ENCODE measurements at places on chromosomes 4 and X. TPM values are rescaled to one million over a fixed set of nuclear protein-coding genes. Genes with fewer than 3 reads are reported as not detected.

The TMPRSS11D gene
- not detected for total RNA-seq

The CCKAR gene
- total RNA-seq: not detected

The CXCL8 gene
- 11.3 TPM for total RNA-seq

The DAPP1 gene
- total RNA-seq: 18.2 TPM

The TSPAN6 gene
- 14.8 TPM for total RNA-seq

The MSX1 gene
- total RNA-seq: 0.08 TPM

The SOD3 gene
- total RNA-seq: not detected

The ANKRD50 gene
- total RNA-seq: 7.1 TPM

The LCORL gene
- 11.1 TPM for total RNA-seq

The DHRSX gene
- 15.7 TPM for total RNA-seq

The VCX3B gene
- total RNA-seq: not detected

The STS gene
- 0.86 TPM for total RNA-seq

The TCEAL5 gene
- total RNA-seq: not detected

The MAP7D2 gene
- 0.62 TPM for total RNA-seq

The FGG gene
- not detected for total RNA-seq

The PAGE3 gene
- not detected for total RNA-seq

The GAGE2A gene
- total RNA-seq: not detected

The TBX22 gene
- total RNA-seq: not detected

The USP17L24 gene
- total RNA-seq: not detected

The ETDB gene
- total RNA-seq: not detected

The FAM149A gene
- total RNA-seq: not detected

The LAMTOR3 gene
- 32.3 TPM for total RNA-seq

The GAGE12J gene
- total RNA-seq: not detected

The HPGDS gene
- not detected for total RNA-seq

The BCORL1 gene
- 1.7 TPM for total RNA-seq

The DCLK2 gene
- not detected for total RNA-seq

The PRKG2 gene
- total RNA-seq: 2.5 TPM

The CTBP1 gene
- total RNA-seq: 129 TPM

The RIBC1 gene
- total RNA-seq: 1.3 TPM

The DRP2 gene
- 0.11 TPM for total RNA-seq

The STOX2 gene
- total RNA-seq: 0.08 TPM

The SLC9A6 gene
- 11.5 TPM for total RNA-seq

The FAM184B gene
- under 0.01 TPM for total RNA-seq

The CSAG2 gene
- not detected for total RNA-seq

The DOCK11 gene
- 8.2 TPM for total RNA-seq

The WNK3 gene
- 0.53 TPM for total RNA-seq

The SLC7A11 gene
- 30.2 TPM for total RNA-seq

The SMARCA1 gene
- total RNA-seq: 14.2 TPM

The PGRMC1 gene
- 111 TPM for total RNA-seq

The TMEM144 gene
- 2.4 TPM for total RNA-seq

The FRAS1 gene
- total RNA-seq: 11.1 TPM
